ENCODE measurements at places on chromosomes 7 and 10.

- no peak overlapping the region for H3K27ac ChIP-seq
- H3K36me3 ChIP-seq = no peaks in the 10 kb centered on the region
- no peak for DNase-seq
- no peaks in the 10 kb centered on the region for H3K27me3 ChIP-seq
- H3K4me1 ChIP-seq = no peaks in the 10 kb centered on the region
These were observed 181.8 kb upstream of the YAE1 start for GRCh38 chr7:39384386-39384785.

DNA sequence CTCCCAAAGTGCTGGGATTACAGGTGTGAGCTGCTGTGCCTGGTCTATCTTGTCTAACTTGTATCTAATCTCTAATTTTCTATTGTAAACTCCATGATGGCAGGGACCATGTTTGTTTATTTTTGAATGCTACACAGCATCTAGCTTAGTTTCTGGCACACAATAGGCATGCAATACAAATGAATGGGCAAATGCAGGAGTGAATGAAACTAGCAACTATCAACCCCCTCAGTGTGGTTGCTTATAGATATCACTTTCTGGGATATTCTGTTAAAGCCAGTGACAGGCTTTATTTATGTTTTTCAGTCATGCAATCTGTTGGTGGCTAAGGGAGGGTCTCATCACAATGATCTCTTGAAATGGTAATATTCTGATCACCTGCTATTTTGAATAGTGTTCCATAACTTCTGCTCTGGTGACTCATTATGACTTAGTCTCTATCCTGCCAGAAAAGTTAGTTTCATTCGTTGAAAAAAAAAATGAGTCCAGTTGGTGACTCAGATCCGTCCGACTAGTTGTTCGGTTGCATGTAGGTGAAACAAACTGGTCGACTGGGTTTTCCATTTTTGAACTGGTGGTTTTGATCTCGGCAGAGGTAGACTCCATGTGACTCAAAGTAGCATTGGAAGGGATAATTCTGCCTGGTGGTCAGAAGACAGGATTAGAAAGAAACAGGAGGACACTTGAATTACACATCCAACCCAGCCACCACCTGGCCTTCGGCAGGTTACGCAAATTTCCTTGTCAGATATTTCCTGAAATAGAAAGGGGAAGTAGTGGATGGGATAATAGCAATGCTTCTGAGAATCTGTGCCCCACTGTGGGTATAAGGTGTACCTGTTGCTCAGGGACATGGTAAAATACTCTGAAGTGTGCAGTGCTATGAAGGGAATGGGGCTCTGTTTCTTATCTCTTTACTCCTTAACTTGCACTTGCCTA is 76.8 kb downstream of the GATA3 start:
- H3K4me3 ChIP-seq = no peak overlapping the region
- H3K27ac ChIP-seq = peak overlapping the region; percentile 61
- peaks cover 6% of the 10 kb centered on the region for H3K4me1 ChIP-seq
- no peaks in the 10 kb centered on the region for H3K27me3 ChIP-seq

DNA sequence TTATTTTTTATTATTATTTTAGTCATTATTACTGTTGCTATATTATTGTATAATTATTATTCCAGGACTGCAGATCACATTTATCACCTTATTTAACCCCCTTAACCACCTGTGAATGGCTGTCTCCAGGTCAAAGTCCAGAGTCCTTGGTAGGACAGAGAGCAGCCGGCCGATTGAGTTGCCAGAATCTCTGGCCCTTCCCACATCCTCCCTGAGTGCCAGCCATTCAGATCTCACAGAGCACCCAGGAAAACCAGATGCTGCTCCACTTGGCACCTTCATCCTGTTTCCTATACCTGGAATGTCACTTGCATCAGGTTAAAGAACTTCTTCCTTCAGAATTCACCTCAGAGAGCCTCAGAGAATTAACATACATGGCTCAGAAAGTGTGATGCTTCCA is 101.1 kb downstream of the ELAPOR2 start:
- no peaks in the 10 kb centered on the region for H3K27me3 ChIP-seq
- no peaks in the 10 kb centered on the region for H3K36me3 ChIP-seq
- no peak overlapping the region for H3K4me3 ChIP-seq
- no peak for DNase-seq
- peaks cover 7% of the 10 kb centered on the region for H3K4me1 ChIP-seq

GRCh38 chr10:52597189-52597863 is 175.3 kb downstream of the MBL2 start:
- no peaks in the 10 kb centered on the region for H3K4me1 ChIP-seq
- H3K4me3 ChIP-seq = no peak overlapping the region
- no peak overlapping the region for H3K27ac ChIP-seq
- H3K36me3 ChIP-seq = no peaks in the 10 kb centered on the region

DNA sequence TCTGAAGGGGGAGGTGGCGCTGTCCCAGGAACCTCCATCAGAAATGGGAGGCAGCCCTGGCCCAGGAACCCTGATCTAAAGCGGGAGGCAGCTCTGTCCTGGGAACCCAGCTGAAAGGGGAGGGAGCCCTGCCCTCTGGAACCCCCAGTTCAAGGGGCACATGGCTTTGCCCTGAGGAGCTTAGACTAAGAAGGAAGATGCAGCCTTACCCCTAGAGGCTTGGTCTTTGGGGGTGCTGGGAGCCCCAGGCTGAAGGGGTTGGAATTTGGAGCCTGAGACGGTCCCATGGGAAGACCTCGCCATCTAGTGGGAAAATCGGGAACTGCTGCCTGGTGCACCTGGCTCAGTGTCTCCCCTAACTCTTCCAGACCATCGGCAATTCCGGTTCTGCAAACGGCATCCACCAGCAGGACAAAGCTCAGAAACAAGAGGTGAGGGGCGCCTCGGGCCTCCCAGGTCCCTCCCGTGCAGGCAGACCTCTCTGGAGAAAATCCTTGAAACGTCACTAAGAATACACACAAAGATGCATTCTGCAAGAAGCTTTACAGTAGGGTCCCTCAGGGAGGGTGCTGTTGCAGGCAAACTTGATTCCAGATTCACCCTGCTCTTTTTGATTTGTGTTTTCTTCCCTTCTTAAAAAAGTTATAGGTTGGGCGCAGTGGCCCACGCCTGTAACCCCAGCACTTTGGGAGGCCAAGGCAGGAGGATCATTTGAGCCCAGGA is 52.4 kb upstream of the GTF2IRD1 start:
- no peak overlapping the region for H3K4me3 ChIP-seq
- H3K4me1 ChIP-seq = no peaks in the 10 kb centered on the region
- no peaks in the 10 kb centered on the region for H3K36me3 ChIP-seq
- peaks cover 23% of the 10 kb centered on the region for H3K27me3 ChIP-seq

- no peaks in the 10 kb centered on the region for H3K4me1 ChIP-seq
- H3K36me3 ChIP-seq = no peaks in the 10 kb centered on the region
- DNase-seq = no peak
- H3K4me3 ChIP-seq = no peak overlapping the region
These were observed 819 bp downstream of the UNCX start for GRCh38 chr7:1233333-1234048.

GRCh38 chr10:121736315-121737130 is 138.3 kb upstream of the FGFR2 start:
- H3K36me3 ChIP-seq = no peaks in the 10 kb centered on the region
- H3K27ac ChIP-seq = no peak overlapping the region
- no peak overlapping the region for H3K4me3 ChIP-seq
- H3K4me1 ChIP-seq = no peaks in the 10 kb centered on the region
- no peak for DNase-seq
- H3K27me3 ChIP-seq = no peaks in the 10 kb centered on the region

DNA sequence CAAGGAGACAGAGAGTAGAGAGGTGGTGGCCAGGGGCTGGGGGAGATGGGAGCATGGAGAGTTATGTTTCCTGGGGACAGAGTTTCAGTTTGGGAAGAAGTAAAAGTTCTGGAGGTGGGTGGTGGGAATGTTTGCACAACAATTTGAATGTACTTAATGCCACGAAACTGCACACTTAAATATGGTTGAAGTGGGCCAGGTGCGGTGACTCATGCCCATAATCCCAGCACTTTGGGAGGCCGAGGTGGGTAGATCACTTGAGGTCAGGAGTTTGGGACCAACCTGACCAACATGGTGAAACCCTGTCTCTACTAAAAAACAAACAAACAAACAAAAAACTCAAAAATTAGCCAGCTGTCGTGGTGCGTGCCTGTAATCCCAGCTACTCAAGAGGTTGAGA is 137.2 kb downstream of the PFKFB3 start:
- H3K4me1 ChIP-seq = no peaks in the 10 kb centered on the region
- H3K4me3 ChIP-seq = no peak overlapping the region
- no peaks in the 10 kb centered on the region for H3K36me3 ChIP-seq

DNA sequence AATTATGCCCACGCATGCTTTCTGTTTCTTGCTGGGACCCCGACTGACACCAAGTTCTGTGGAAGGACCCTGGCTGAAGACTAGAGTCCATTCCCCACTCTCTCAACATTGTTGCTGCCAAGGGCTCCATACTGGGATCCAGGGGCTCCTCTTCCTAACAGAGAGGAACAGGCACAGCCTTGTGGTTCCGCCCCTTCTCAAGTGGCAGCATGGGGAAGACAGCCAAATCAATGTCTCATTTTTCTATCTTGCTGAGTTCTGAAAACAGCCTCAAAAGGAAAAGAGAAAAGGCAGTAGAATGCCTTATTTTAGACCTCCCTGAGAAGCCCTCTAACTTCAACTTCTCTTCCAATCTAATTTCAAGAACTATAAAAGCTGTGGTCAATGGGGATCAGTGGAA is 23.7 kb upstream of the LAMB1 start:
- no peaks in the 10 kb centered on the region for H3K36me3 ChIP-seq
- H3K27ac ChIP-seq = no peak overlapping the region
- no peaks in the 10 kb centered on the region for H3K4me1 ChIP-seq

GRCh38 chr10:132676193-132676891 is 109.6 kb downstream of the NKX6-2 start:
- H3K4me1 ChIP-seq = no peaks in the 10 kb centered on the region
- H3K27ac ChIP-seq = no peak overlapping the region
- no peaks in the 10 kb centered on the region for H3K36me3 ChIP-seq
- H3K27me3 ChIP-seq = no peaks in the 10 kb centered on the region
- no peak for DNase-seq

- H3K27ac ChIP-seq = no peak overlapping the region
- no peaks in the 10 kb centered on the region for H3K36me3 ChIP-seq
- no peaks in the 10 kb centered on the region for H3K4me1 ChIP-seq
- H3K27me3 ChIP-seq = no peaks in the 10 kb centered on the region
- no peak for DNase-seq
These were observed 12.5 kb downstream of the WDR37 start for GRCh38 chr10:1068380-1069361.

DNA sequence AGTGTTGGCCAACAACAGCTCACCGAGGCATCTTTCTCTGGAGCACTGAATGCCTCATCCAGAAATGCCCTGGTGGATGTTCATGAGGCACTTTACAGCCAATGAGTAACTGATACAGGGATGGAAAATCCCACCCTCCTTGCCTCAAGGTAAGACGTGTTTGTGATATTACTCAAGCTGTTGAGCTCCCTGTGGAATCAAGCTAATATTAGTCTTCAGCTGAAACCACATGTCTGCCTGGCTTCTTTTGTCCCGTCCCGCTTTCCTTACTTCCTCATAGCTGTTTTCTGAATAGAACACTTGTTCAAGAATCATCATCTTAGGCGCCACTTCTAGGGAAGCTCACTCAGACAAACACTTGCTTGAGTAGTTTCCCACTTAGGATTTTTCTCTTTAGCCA is 422.4 kb downstream of the INHBA start:
- no peaks in the 10 kb centered on the region for H3K36me3 ChIP-seq
- no peaks in the 10 kb centered on the region for H3K4me1 ChIP-seq
- no peaks in the 10 kb centered on the region for H3K27me3 ChIP-seq
- no peak overlapping the region for H3K4me3 ChIP-seq
- H3K27ac ChIP-seq = no peak overlapping the region
- no peak for DNase-seq

DNA sequence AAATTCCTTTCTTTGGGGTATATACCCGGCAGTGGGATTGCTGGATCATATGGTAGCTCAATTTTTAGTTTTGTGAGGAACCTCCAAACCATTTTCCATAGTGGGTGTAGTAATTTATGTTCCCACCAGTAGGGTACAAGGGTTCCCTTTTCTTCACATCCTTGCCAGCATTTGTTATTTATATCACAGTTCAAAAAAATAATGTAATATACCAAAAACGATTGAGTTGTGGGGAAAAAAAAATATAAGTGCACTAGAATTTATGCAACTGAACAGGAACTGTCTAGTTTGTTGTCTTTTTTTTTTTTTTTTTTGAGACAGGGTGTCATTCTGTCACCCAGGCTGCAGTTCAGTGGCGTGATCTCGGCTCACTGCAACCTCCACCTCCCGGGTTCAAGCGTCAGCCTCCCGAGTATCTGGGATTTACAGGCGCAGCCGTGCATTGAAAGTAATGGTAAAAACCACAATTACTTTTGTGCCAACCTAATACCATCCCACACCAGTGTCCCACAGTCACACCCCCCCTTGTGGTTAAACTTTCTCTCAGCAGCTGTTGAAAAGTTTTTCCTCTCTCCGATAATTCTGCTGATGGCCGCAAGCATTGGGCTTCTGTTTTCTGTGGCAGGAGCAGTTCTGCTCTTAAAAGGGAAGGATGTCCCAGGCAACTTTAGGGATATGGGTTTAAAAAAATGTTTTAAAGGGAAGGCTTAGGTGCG is 6.8 kb upstream of the LAT2 start:
- peaks cover 24% of the 10 kb centered on the region for H3K27me3 ChIP-seq
- DNase-seq = peak; percentile 74
- no peak overlapping the region for H3K4me3 ChIP-seq
- no peak overlapping the region for H3K27ac ChIP-seq
- H3K4me1 ChIP-seq = no peaks in the 10 kb centered on the region

- DNase-seq = no peak
- no peak overlapping the region for H3K4me3 ChIP-seq
- no peaks in the 10 kb centered on the region for H3K4me1 ChIP-seq
- no peak overlapping the region for H3K27ac ChIP-seq
These were observed 348.8 kb downstream of the SDK1 start for GRCh38 chr7:3649678-3650440.

DNA sequence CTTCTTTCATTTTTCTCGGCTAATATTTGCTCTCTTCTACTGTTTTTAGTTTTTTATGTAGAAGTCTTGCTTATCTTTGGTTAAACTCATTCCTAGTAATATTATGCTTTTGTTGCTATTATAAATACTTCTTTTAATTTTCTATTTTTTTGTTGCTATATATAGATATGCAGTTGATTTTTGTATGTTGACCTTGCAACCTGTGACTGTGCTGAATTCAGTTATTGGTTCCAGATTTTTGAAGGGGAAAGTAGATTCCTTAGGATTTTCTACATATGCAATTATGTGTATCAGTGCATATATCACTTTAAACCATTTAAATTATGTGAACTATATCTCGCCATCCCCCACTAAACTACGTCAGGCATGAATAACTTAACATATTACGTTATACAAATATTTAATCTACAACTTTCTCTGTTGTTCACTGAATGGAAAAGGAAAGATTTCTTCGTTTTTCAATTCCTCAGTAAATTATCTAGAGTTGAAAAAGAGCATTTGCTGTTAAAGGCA is 71.5 kb downstream of the IDE start:
- H3K4me1 ChIP-seq = no peaks in the 10 kb centered on the region
- no peak overlapping the region for H3K27ac ChIP-seq
- H3K27me3 ChIP-seq = no peaks in the 10 kb centered on the region
- H3K36me3 ChIP-seq = no peaks in the 10 kb centered on the region
- no peak overlapping the region for H3K4me3 ChIP-seq

DNA sequence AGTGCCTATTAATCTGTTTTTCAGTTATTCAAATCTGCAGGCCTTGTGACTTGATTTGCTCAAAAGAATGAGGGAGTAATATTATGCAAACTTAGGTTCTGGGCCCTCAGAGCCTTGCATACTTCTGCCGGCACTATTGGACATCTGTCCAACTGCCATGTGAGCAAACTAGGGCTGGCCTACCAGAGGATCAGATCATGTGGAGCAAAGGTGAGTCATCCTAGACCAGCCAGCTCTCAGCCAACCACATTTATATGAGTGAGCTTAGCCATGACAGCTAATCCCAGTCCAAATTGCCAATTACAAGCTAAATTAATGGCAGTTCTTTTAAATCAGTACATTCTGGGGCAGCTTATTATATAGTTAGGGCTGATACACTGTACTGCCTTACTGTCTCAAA is 69.6 kb downstream of the SDHAF3 start:
- H3K27me3 ChIP-seq = no peaks in the 10 kb centered on the region
- no peaks in the 10 kb centered on the region for H3K4me1 ChIP-seq
- no peaks in the 10 kb centered on the region for H3K36me3 ChIP-seq
- no peak for DNase-seq

All from MM.1S (cell line).